ENCODE measurements at places on chromosomes 4 and X.

- DNase-seq: no peak
Observed at GRCh38 chrX:129843209-129843458, 552 bp downstream of the ZDHHC9 start.

DNA sequence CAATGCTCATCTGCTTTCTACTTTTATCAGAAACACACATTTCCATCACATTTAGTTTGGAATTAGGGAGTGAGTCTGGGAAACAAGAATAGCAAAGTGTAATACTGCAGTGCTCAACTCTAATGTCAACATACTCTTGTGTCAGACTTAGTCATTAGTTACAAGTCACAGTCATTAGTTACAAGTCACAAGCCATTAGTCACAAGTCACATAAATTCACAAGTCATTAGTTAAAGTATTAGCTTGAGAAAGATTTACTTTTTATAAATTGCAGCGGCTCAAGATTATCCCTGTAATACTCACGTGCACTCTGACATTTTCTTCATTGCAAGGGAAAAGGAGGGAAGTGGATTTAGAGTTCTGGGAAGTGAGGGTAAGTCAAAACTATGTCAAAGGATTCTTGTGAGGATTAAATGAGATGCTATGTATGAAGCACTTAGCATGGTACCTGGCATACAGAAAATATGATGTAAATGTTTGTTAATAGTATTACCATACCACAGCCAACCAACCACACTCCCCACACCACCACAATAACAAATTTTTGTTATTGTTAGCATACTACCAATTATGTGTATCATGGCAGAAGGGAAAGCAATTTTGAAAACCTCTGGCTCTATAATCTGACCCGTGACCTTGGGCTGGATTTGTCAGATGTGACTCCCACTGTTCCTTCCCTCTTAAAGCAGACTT is 116.6 kb downstream of the ARHGAP24 start:
- no peak for DNase-seq

- DNase-seq: no peak
Observed at GRCh38 chr4:86942185-86942666, 7.4 kb downstream of the AFF1 start.

GRCh38 chr4:73901031-73901430 is 31.8 kb downstream of the CXCL1 start:
- DNase-seq: no peak

DNA sequence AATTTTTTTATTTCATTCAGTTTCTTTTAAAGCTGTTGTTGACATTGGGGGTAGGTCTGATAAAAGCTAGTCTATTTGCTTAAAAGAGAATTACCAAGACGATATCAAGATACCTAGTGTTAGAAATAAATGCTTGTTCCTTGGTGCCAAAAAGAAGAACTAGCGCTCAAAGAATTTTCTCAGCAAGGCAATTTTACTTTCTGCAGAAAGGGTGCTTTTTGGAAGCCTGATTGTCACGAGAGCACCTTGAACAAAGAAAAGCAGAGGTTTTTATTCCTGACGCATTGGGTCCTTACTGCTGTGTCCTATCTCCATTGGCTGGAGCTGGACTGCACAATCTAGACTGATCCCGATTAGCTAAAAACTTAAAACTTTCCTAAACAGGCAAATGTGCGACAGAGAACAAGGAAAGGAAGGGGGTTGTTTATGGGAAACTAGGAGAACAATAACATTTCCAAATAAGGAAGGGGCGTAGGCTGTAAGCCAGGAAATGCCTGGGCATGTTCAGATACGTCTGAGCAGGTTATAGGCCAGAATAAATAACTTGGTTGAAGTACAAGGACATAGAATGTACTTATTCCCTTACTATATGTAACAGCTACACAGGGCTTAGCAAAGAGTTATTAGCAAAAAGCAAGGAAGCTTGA is 50.3 kb upstream of the STPG2 start:
- DNase-seq: no peak

DNA sequence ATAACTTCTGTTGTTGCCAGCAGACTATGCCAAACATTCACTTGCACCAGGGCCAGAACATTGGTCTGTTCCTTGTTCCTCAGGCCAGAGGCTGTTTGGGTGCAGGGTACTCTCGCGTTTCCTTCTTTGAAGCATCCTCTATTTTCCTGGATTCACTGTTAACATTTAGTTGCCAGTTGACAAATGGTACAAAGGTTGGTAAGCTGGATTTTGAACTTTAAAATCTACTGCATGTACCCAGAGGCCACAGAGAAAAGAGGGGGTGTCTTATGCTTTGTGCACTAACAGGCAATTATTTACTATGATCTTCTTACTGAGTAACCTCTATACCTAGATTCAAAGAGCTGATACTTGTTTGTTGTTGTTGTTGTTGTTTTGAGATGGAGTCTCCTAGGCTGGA is 12.8 kb upstream of the SAT1 start:
- no peak for DNase-seq

DNA sequence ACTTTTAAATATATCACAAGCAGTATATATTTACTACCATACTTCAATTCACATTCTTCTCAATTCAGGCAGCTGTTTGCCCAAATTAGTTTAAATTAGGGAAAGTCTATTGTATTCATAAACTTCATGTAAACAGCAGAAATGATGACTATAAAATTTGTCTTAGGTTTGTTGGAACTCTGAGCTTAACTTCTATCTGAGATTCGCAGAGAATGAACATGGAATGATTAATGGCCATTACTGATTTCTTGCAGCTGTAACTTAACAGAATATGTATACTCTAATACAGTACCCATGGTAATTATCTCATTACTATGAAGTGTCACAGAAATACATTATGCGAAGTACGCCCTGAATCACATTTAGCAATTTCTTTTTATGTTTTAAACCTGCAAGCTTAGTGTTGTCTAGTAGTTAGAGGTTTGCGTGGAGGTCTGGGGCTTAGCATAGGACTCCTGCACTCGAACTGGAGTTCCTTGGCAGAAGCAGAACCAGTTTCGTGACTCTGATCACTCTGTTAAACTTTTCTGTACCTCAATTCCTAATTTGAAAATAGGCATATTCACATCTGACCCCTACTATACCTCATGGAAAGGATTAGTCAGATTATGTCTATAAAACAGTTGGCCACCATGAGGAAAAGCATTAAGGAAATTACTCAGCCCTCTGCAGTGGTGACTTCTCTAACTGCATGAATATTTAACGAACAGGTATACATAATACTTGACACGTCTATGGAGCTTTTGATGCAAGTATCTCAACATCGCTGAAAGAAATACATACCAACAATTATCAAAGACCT is 243.2 kb downstream of the MGST2 start:
- no peak for DNase-seq

GRCh38 chr4:107196312-107196711 is 160.2 kb upstream of the DKK2 start:
- DNase-seq: no peak

DNA sequence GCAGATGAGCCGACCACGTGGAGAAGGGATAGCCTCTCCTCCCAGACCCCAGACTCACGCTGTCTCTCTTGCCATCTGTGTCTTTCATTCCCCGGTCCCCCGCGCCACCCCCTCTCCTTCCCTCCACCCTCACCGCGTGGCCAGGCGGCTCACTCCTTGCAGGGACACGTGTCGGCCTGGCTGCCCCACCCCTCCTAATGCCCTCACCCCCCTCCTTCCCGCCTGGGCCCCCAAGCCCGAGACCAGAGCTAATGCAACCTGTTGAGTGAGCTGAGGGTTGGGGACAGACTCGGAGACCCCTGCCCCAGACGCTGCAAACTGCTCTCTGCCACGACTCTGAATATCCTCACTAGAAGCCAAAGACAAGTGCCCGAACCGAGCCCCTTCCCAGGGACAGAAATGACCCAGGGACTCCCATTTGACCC is 1.8 kb downstream of the SLC38A5 start:
- no peak for DNase-seq

DNA sequence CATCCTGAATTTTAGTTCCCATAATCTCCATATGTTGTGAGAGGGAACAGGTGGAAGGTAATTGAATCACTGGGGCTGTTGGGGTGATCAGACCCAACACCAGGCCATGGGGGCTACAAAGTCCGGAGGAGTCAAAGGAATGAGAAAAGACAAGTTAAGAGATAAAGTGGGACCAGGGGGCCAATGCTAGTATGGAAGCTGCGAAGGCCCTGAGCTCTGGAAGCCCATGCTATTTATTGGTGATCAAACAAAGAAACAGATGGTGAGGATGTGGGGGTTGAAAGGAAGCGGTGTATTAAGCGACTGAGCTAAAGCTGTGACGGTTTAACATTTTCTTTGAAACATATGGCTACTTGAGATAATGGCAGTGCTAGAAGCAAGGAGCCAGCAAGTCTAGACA is 132.8 kb downstream of the PDGFC start:
- no peak for DNase-seq

GRCh38 chr4:151287409-151287808 is 10.4 kb downstream of the PRSS48 start:
- DNase-seq: no peak

GRCh38 chrX:29487714-29488113 is 727.6 kb upstream of the MAGEB2 start:
- no peak for DNase-seq

DNA sequence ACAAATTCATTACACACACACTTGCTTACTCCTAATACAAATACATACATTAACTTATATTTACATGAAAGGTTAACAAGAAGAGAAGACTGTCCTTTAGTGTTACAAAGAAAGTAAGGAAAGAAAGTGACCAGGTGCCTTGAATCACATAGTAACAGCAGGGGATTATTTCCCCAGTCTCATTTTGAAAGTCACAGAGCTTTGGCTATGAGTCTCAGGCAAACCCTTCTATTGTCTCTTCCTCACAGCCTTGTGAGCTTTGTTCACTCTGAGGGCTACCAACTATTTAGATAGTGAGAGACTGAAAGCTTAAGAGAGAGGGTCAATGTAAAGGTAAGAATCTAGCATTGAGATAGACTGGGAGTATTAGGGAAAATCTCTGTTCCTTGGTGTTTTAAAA is 161.6 kb downstream of the NPNT start:
- no peak for DNase-seq

GRCh38 chrX:68833448-68833805 is 4.6 kb downstream of the EFNB1 start:
- no peak for DNase-seq

- DNase-seq: no peak
Observed at GRCh38 chr4:121597346-121597934, 99.3 kb downstream of the ANXA5 start.

GRCh38 chrX:120111611-120112010 is 4.1 kb downstream of the RHOXF1 start:
- DNase-seq: no peak

DNA sequence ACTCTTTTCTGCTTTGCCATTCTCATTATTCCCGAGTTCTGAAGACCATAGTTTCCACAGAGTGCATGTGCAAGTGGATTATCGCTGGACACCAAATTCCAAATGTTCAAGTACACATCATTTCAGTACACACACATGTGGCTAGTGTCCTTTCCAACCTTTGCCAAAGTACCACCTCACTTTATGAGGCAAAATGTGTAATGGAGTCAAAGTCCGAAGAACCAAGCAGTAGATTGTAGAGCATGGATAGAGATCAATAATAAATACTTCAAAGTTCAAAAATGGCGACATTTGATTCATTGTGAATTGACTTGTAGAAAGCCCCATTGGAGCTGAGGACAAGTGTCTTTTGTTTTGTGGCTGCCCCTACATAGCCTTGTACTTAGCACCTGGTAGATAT is 115.6 kb downstream of the TMEM164 start:
- no peak for DNase-seq

- DNase-seq: no peak
Observed at GRCh38 chr4:147633113-147633512, 15.9 kb downstream of the TMEM184C start.

GRCh38 chrX:17409566-17410290 is 34.7 kb downstream of the NHS start:
- DNase-seq: no peak

DNA sequence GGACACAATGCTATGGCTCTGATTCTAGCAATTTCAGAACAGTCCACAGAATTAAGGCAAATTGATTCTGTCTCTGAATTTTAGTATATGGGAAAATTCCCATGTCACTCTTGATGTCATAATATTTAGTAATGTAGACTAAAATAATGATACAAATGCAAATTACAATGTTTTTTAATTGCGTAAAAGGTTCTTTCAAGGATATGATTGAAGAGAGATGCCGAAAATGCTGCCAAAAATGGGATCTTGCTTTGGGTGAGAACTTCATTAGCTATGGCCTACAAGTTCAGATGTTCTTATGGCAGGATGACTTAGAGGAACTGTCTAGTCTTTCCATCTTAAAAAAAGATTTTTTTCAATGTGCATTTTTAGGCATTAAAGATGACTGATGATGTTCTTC is 170.6 kb downstream of the TMA16 start:
- DNase-seq: no peak

- no peak for DNase-seq
Observed at GRCh38 chr4:7410446-7410845, 24.3 kb downstream of the PSAPL1 start.

- DNase-seq: no peak
Observed at GRCh38 chr4:39621582-39621981, 17.1 kb downstream of the SMIM14 start.

DNA sequence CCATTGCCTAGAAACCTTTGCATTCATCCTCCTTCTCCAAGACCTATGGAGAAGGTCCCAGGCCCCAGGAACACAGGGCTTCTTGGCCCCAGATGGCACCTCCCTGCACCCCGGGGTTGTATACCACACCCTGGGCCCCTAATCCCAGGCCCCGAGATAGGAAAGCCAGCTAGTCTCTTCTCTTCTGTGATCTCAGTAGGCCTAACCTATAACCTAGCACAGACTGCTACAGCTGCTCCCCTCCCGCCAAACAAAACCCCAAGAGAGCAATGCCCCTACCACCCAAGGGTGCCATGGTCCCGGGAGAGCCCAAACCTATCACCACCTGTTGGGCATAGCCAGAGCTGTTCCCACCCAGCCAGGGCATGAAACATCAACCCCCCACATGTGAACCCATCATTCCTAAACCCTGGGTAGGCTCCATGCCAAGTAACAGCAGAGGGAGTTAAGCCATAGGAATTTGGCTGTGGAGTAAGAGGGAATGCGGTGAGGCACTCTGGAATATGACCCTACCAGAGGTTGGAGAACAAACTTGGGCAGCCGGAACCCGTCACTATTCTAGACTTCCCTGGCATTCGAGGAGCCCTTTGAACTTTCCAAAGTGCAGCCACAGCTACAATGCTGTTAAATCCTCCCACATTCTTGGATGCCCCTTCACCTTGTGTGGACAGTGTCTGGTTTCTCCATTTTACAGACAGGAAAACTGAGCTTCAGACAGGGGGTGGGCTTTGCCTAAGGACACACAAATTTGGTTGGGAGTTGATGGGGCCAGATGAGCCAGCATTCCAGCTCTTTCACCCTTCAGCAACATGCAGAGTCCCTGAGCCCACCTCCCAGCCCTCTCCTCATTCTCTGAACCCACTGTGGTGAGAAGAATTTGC is 10.9 kb upstream of the SASH3 start:
- DNase-seq: no peak

GRCh38 chrX:101206471-101206870 is 13.1 kb upstream of the DRP2 start:
- DNase-seq: no peak

DNA sequence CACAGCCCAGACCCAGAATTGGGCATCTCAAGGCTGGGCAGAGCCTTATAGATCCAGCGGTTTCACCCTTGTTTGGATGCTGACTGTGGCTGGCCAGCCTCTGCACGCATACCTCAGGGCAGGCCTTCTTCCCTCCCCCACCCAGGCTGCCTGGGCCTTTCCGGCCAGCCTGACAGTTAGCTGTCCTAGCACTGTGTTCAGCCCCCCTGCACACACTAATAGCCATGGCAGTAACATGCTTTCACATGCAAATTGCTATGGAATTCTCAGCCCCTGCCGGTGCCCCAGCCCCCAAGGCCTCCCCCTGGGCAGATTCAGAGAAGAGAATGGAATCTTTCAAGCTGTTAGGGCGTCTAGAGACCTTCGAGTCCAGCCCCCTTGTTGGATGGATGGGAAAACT is 17.7 kb downstream of the EFNB1 start:
- no peak for DNase-seq

All from glomerular endothelial cell (primary cell).